Stimulated activated CD8-positive, alpha-beta memory T cell treated with anti-CD3 and anti-CD28 coated beads, Interleukin-2, amount 100 ng/mL, for 1 hour (primary cell): ENCODE measurements at places on chromosomes 13 and 19.

DNA sequence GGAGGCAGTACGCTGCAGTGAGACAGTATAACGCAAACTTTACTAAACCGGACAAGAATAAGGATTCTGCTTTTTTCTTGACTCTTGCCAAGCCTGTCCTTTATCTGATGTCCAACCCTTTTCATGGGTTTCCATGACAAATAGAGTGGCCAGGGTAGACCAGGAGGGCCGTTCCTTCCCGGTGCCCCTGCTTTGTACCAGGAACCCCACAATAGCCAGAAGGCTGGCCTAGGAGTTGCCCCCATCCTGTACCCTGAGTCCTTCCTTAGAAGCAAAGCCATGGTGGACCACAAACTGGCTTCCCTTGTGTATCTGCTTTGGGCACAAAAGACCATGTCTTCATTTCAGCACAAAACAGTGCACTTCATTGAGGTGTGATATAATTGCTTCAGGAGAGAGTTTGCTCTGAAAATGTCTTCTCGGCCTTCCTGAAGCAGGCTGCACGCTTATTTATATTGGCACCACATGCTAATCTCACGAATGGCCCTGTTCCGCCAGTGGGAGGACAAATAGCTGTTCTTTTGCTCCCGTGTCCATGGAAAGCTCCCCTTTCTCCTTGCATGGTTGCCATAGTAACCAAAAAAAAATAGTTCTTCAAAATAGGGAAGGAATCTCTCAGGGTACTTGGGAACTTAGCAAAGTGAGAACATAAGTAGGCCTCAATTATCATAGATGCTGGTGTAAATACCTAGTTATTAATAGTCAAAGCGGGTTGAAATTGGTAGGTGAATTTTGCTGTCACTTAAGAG, 222.1 kb downstream of the ZIC5 start:
- DNase-seq: no peak

- DNase-seq: no peak
Observed at GRCh38 chr19:7199613-7200533, 94.3 kb downstream of the INSR start.

GRCh38 chr13:27353166-27353583, 71.2 kb upstream of the GTF3A start:
- DNase-seq: no peak

DNA sequence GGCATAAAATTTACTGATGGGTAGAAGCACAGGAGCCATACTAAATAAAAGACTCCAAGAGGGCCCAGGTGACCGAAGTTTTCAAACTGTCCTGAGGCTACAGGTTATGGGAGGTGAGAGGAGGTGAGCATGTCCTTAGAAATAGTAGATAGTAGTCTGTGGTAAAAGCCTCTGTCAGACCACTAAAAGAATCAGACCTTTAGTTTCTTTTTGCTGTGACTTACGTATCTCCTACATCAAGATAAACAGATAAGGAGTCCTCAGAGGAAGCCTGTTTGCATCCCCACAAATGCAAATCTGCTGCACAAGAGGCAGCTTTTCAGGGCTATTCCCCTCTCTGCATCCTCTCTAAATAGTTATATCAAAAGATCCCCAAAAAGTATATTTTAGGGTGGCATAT, 711.6 kb upstream of the SLITRK6 start:
- DNase-seq: no peak

DNA sequence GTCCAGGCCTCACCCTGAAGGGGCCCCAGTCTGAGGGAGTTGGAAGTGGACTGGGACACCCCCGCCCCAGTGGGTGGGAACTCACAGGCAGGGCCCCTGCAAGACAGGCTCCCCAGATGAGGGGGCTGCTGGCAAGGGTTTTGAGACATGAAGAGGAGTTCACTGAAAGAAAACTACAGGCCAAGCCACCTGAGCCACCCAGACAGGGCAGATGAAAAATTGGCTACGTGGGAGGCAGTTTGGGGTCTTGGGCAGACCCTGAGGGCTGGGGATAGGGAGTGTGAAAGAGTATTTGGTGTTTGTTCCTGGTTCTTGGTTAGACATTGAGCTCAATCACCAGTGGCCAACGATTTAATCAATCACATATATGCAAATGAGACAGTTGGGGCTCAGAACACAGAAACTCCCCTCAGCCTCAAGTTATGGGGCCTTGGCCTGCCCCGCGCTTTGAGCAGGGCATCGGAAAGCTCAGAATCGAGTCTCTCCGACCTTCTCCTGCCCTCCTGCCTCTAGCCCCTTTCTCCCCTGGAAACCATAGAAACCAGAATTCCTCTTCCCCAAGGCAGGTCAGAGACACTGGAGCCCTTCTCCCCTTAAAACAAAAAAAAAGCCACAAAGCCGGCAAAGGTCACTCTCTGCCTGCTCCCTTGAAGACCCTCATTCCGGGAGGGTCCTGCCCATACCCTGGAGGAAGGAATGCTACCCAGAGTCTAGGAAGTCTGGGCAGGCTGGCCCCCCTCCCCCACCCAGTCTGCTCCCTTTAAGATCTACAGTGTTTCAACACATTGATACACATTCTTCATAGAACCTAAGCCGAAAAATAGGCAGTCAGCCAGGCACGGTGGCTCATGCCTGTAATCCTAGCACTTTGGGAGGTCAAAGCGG, 1.3 kb upstream of the ISYNA1 start:
- DNase-seq: no peak

GRCh38 chr13:31756346-31756745, 17.0 kb downstream of the RXFP2 start:
- DNase-seq: no peak

- no peak for DNase-seq
Observed at GRCh38 chr13:71137101-71137500, 729.9 kb downstream of the DACH1 start.

DNA sequence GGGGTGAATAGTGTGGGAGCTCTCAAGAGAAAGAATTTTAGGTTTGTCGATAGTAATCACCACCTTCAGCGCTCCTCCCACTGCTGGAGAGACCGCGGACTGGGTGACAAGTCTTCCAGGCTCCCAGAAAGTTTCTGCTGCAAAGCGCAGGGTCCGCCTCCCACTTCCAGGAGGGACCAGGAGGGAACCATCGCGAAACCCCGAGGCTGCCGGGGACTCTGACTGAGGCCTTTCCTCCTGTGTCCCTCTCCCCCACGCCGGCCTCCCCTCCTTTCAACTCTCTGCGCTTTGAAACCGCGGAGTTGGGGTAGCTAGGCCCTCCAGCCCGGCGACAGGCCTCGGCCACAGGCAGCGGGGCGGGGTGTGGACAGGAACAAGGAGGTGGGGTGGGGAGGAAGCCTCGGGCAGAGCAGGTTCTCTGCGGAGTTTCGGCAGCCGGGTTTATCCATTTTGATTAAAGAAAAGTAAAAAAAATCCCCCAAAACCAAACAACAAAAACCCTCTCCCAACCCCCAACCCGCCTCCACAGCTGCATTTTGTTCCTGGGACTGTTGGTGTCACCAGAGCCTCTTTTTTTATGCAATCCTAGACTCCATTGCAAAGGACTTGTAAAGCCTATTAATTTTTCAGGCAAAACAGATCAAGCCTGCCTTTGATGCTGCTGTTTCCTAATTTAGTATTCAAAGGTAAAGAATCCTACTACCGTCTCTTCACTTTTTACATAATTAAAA, 157.2 kb downstream of the TM9SF2 start:
- DNase-seq: no peak

GRCh38 chr13:60080850-60081249, 82.9 kb downstream of the DIAPH3 start:
- DNase-seq: no peak

GRCh38 chr19:34500656-34501120, 19.1 kb downstream of the WTIP start:
- DNase-seq: no peak

DNA sequence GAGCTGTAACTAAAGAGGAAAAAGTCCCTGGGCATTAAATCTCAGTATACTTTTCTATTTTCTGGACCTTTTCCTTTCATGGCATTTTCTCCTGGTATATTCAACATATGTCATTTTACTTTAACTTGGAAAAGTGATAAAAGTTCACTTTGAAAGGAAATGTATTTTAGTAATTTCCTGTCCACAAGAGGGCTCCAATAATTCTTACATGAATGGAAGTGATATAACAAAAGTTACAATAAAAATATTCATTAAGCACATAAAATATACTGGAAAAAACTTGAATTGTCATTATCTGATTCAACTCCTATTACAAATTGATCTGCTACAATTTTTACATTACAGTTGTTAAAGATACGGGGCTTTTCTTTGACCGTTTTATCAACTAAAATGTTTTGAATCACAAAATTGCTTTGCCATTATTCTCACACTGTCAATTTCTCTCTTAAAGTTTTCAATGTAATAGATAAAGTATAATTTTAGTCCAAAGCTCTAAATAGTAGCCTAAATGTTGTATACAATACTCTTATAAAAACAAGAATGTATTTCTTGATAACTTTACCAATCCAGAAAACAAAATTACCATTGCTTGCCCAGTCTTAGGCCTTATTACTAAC, 4.9 kb downstream of the UBL3 start:
- no peak for DNase-seq

GRCh38 chr19:1206864-1207450, 1.4 kb downstream of the STK11 start:
- no peak for DNase-seq

GRCh38 chr13:20190076-20190475, 2.7 kb downstream of the GJB2 start:
- DNase-seq: no peak

GRCh38 chr13:99605420-99606323, 104.4 kb downstream of the TM9SF2 start:
- no peak for DNase-seq

DNA sequence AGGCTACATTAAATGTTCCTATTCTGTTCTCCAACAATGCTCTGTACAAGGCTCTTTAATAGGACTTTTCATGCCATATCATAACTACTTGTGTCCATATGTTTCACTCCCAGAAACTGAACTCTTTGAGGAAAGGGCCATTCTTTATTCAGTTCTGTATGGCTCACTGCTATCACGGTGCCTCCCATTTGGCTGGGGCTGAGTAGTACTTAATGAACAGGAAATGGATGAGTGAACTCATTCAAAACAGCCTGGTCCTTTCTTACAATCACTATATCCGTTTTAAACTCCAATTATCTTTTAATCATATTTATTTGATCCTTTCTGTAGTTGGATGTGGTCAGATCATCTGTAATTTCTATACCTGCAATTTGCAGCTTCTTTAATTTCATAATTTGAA, 410.6 kb downstream of the TBC1D4 start:
- no peak for DNase-seq

DNA sequence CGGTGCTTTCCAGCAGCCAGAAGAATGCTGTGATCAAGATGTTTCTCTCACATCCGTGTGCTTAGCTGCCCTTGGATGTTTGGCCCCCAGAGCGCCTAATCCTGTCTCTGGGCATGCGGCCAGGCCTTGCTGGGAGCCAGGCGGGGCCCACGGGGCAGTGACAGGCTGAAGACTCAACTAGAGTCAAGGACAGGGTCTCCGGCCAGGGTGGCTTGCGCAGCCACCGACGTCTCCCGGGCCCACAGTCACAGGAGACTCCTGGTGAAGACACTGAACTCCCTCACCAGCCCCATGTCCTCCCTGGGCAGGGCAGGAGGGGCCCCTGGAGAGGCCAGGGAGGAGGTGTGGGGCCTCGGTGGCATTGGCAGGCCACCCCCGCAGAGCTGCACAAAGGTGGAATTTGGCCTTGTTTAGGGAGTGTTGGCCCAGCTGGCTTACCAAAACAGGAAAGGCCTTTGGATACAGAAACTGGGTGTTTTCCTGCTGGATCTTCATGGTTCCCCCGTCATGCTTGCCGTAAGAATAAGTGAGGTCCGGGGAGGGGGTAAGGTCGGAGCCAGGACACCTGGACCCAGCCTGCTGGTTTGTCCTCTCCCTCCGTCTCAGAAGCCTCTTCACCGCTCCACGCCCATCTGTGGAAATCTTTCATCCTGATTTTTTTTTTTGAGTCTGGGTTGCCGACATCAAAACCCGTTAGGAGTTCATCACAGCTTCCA, 10.0 kb upstream of the NDUFS7 start:
- DNase-seq: no peak

GRCh38 chr13:49784886-49785570, 7.5 kb downstream of the KPNA3 start:
- DNase-seq: no peak

GRCh38 chr13:66665991-66666390, 564.1 kb downstream of the PCDH9 start:
- DNase-seq: no peak

- DNase-seq: no peak
Observed at GRCh38 chr13:44730851-44731250, 154.7 kb upstream of the TSC22D1 start.

DNA sequence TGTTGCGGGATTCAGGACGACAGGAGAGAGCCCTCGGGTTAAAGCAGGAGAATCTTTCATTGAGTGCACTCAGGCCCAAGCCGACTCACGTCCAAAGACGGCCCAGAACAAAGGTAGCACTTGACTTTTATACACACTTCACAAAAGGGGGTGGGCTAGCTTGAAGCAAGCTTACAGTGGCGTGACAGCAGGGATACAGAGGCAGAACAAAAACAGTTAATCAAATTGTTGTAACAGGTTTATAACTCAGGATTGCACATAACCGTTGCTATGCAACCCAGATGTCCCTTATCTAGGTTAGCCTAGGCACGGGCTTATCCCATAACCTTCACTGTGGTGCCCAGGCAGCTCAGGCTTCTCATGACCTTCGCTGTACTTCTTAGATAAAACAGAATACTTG, 2.0 kb downstream of the MED25 start:
- DNase-seq: no peak

- DNase-seq: no peak
Observed at GRCh38 chr13:37985281-37985680, 115.7 kb upstream of the TRPC4 start.

- no peak for DNase-seq
Observed at GRCh38 chr19:497491-497868, 1.2 kb downstream of the MADCAM1 start.

GRCh38 chr19:47210689-47211316, 20.2 kb downstream of the BBC3 start:
- DNase-seq: peak; percentile 63

DNA sequence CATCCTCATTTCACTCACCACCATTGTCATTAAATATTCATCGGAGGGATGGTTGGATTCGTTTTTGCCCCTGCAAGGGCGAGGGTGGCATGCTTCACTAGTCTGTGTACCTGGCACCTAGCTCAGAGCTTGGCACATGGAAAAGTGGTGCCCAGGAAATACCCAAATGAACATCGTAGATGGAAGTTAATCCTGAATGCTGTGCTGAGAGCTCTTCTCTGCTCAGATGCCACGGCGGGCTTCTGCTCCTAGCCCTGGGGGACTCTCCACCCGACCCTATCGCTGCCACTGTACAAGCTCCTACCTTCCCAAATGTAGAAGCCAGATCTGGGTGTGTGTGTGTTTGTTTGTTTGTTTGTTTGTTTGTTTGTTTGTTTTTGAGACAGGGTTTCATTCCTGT, 113.0 kb upstream of the ZNF507 start:
- DNase-seq: no peak

GRCh38 chr13:107817647-107818287, 397.6 kb downstream of the LIG4 start:
- no peak for DNase-seq

- peak; percentile 83 for DNase-seq
Observed at GRCh38 chr19:21568816-21569493, 63.6 kb downstream of the ZNF429 start.

DNA sequence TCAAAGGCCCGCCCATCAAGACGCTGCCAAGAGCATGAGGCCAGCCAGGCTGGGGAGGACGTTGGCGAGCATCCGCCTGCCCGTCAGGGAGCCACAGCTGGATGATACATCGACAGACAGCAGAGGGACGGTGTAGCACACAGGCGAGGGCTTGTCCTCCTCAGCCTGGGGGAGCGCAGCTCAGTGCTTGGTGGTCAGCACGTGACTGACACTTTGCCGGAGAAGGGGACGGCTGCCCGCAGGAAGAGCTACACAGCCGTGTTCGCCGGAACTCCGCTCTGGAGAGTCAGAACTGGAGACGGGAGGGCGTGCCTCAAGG, 34.1 kb downstream of the CSNK1G2 start:
- no peak for DNase-seq

- DNase-seq: peak; percentile 2
Observed at GRCh38 chr19:16778796-16779411, 50.3 kb upstream of the SIN3B start.
